ENCODE measurements at places on chromosomes 16 and 17. TPM values are rescaled to one million over a fixed set of nuclear protein-coding genes. Genes with fewer than 3 reads are reported as not detected.

GRCh38 chr16:9258423-9259051 is 167.1 kb downstream of the HAPSTR1 start:
- H3K36me3 ChIP-seq = no peaks in the 10 kb centered on the region
- no peak overlapping the region for H3K4me3 ChIP-seq
- DNase-seq = peak; percentile 5
- no peak overlapping the region for H3K27ac ChIP-seq

DNA sequence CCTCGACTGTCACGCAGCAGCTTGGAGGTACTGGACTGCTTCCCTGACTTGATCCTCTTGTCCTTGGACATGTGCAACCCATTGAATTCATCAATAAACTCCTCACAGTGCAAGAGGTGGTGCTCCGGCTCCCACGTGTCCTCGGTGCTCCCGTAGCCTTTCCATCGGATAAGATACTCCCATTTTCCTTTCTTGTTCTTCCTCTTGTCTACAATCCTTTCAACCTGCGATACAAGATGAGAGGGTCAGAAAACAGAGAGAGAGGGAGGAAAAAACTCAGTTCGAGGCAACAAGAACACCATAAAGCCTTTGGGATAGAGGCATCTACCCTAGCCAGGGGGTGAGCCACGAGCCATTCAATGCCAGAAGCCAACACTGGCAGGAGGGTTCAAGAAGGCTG is 119.5 kb downstream of the CDYL2 start:
- H3K4me3 ChIP-seq = no peak overlapping the region
- peaks cover 6% of the 10 kb centered on the region for H3K4me1 ChIP-seq
- DNase-seq = no peak
- no peaks in the 10 kb centered on the region for H3K36me3 ChIP-seq

DNA sequence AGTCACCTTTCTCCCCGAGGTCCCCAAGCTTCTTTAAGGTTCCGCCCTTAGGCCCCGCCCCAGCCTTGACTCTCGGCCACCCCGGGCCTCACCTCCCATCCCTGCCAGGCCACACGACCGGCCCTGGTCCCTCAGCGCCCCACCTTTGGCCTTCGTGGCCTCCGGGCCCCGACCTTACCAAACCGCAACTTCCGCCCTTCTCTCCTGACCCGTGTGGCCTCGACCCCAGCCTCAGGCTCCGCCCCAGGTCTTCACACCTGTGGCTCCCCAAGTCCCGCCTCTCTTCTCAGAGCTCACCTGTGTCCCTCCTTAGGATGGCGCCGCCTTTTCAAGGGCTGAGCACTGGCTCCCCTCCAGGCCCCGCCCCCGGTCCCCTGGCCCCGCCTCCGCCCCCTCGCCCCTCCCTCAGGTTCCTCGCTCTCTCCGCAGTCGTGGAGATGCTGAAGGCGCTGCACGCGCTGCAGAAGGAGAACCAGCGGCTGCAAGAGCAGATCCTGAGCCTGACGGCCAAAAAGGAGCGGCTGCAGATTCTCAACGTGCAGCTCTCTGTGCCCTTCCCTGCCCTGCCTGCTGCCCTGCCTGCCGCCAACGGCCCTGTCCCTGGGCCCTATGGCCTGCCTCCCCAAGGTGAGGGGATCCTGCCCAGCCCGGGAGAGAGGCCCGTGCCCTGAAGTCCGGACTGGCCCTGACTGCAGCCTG is 10.0 kb upstream of the CISD3 start:
- no peak for DNase-seq
- no peak overlapping the region for H3K4me3 ChIP-seq
- no peak overlapping the region for H3K27ac ChIP-seq
- H3K4me1 ChIP-seq = no peaks in the 10 kb centered on the region
- peaks cover 12% of the 10 kb centered on the region for H3K36me3 ChIP-seq

DNA sequence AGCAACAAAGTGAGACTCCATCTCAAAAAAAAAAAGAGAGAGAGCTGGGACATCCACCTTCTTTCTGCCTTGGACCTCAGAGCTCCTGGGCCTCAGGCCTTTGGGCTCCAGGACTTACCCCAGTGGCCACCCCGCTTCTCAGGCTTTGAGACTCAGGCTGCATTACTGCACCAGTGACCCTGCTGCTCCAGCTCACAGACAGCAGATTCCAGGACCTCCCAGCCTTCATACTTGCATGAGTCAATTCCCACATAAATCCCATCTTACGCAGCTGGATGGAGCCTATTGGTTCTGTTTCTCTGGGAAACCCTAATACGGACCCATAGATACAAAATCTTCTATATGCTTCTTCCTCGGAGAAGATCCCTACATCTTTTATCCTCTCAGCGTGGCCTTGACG is 2.1 kb upstream of the CEP295NL start:
- H3K4me3 ChIP-seq = no peak overlapping the region
- DNase-seq = peak; percentile 46
- H3K27ac ChIP-seq = no peak overlapping the region
- H3K27me3 ChIP-seq = no peaks in the 10 kb centered on the region

- no peak for DNase-seq
- H3K27me3 ChIP-seq = no peaks in the 10 kb centered on the region
- peak overlapping the region; percentile 86 for H3K27ac ChIP-seq
- no peaks in the 10 kb centered on the region for H3K36me3 ChIP-seq
Observed at GRCh38 chr17:81400996-81401722, 5.9 kb downstream of the BAHCC1 start.

Gene ACSM5
- not detected for total RNA-seq

Gene KRTAP4-8
- not detected for total RNA-seq

Gene RFNG
- 38.5 TPM for total RNA-seq

Gene MSI2
- total RNA-seq = 11.0 TPM

Gene LGALS9C
- total RNA-seq = not detected

All from fibroblast of lung (primary cell).